Activated CD8-positive, alpha-beta T cell treated with anti-CD3 and anti-CD28 coated beads for 36 hours (primary cell): ENCODE measurements at places on chromosomes 2 and 18. TPM values are rescaled to one million over a fixed set of nuclear protein-coding genes. Genes with fewer than 3 reads are reported as not detected.
A peak's percentile ranks its signal among the peaks of the same experiment; 100 is the strongest.

- H3K36me3 ChIP-seq, result no peaks in the 10 kb centered on the region
- H3K4me1 ChIP-seq, result peaks cover 2% of the 10 kb centered on the region
- DNase-seq, result peak; percentile 27
- peaks cover 7% of the 10 kb centered on the region for H3K27me3 ChIP-seq
These were observed 344.8 kb downstream of the TGIF1 start for GRCh38 chr18:3794537-3795348.

POMC gene
- total RNA-seq, result 5.5 TPM

STARD6 gene
- total RNA-seq, result not detected

GRCh38 chr2:108986916-108987510 is 2.0 kb downstream of the EDAR start:
- H3K27me3 ChIP-seq, result no peaks in the 10 kb centered on the region
- peak overlapping the region; percentile 36 for H3K4me3 ChIP-seq
- H3K36me3 ChIP-seq, result no peaks in the 10 kb centered on the region
- H3K27ac ChIP-seq, result no peak overlapping the region
- peaks cover 41% of the 10 kb centered on the region for H3K4me1 ChIP-seq

HJURP gene
- 83.6 TPM for total RNA-seq

REG1B gene
- total RNA-seq, result not detected

- peaks cover 12% of the 10 kb centered on the region for H3K4me1 ChIP-seq
- H3K4me3 ChIP-seq, result no peak overlapping the region
- peaks cover 26% of the 10 kb centered on the region for H3K36me3 ChIP-seq
- no peaks in the 10 kb centered on the region for H3K27me3 ChIP-seq
These were observed 318.1 kb downstream of the NBAS start for GRCh38 chr2:15242936-15243461.

DNA sequence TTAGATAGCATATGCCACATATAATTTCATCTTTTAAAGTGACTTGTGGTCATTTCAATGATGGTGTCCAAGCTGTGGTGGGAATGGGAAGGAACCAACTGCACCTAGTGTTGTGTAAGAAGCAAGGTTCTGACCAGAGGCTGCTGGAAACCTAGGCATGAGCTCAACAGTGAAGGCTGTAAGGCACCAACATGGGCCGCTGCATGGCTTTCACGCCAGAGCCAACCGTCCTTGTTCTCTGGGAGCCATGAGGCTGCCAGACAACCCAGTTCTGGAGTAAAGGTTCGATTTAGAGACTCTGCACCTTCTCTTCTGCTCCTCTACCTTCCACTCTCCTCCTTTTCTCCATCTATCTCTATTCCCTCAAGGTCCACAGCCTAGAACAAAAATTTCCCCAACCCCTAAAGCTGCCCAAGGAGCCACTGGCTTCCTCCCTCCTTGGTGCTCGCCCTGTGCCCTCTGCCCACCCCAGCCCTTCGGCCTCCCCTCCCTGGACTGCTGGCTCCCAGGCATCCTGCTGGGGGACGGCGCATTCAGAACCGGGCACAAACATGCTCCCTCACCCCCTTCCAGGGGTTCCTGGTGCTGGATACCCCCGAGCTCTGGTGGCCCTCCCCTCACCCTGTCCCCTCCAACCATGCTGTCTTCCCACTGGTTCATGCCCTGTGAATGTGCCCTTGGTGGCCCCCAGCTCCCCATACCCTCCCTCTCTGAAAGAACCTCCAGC is 305.1 kb downstream of the CELF4 start:
- H3K27ac ChIP-seq, result no peak overlapping the region
- DNase-seq, result no peak
- no peak overlapping the region for H3K4me3 ChIP-seq
- H3K36me3 ChIP-seq, result no peaks in the 10 kb centered on the region
- peaks cover 14% of the 10 kb centered on the region for H3K27me3 ChIP-seq

- H3K27ac ChIP-seq, result no peak overlapping the region
- H3K4me3 ChIP-seq, result no peak overlapping the region
- DNase-seq, result no peak
- H3K36me3 ChIP-seq, result peaks cover 27% of the 10 kb centered on the region
These were observed 153.4 kb downstream of the UBR3 start for GRCh38 chr2:169980643-169981042.

GRCh38 chr2:3099145-3099859 is 278.3 kb downstream of the EIPR1 start:
- DNase-seq, result no peak
- H3K4me1 ChIP-seq, result no peaks in the 10 kb centered on the region
- H3K27me3 ChIP-seq, result peaks cover 18% of the 10 kb centered on the region
- no peak overlapping the region for H3K4me3 ChIP-seq
- H3K27ac ChIP-seq, result no peak overlapping the region

DNA sequence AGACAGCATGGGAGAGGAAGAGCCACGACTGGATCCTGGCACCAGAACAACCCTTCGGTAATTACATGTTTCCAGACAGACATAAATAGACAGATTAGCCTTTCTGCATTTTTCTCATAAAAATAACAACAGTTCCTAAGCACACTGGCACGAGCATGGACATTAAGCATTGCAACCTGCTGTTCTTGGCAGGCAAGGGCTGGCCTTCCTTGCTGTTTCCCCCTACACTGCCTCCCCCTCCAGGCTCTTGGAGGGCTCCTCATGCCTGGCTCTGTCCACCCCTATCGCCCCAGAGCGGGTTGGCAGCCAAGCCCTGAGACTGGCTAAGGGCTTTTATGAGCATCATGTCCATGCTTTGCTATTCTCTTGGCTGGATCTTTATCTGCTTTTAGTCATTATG is 89.6 kb downstream of the TTC32 start:
- H3K4me3 ChIP-seq, result no peak overlapping the region
- H3K27ac ChIP-seq, result no peak overlapping the region
- H3K27me3 ChIP-seq, result no peaks in the 10 kb centered on the region
- DNase-seq, result no peak
- no peaks in the 10 kb centered on the region for H3K36me3 ChIP-seq

DNA sequence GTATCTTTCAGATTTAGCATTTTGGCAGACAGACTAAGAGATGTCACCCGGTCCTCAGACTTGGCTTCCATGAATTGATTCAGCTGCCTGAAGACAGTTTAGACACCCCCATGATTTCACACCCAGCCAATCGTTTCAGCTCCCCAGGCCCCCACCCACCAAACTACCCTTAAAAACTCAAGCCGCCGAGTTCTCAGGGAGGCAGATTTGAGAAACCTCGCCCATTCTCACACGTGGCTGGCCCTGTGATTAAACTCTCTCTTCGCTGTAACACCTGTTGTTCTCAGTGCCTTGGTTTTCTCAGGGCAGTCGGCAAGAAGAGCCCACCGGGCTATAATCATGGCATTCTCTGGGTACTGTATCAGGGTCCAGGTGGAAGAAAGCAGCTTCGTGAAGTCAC is 35.2 kb downstream of the UXS1 start:
- H3K4me3 ChIP-seq, result peak overlapping the region; percentile 80
- peak overlapping the region; percentile 98 for H3K27ac ChIP-seq
- DNase-seq, result peak; percentile 57
- no peaks in the 10 kb centered on the region for H3K27me3 ChIP-seq
- peaks cover 76% of the 10 kb centered on the region for H3K36me3 ChIP-seq

DNA sequence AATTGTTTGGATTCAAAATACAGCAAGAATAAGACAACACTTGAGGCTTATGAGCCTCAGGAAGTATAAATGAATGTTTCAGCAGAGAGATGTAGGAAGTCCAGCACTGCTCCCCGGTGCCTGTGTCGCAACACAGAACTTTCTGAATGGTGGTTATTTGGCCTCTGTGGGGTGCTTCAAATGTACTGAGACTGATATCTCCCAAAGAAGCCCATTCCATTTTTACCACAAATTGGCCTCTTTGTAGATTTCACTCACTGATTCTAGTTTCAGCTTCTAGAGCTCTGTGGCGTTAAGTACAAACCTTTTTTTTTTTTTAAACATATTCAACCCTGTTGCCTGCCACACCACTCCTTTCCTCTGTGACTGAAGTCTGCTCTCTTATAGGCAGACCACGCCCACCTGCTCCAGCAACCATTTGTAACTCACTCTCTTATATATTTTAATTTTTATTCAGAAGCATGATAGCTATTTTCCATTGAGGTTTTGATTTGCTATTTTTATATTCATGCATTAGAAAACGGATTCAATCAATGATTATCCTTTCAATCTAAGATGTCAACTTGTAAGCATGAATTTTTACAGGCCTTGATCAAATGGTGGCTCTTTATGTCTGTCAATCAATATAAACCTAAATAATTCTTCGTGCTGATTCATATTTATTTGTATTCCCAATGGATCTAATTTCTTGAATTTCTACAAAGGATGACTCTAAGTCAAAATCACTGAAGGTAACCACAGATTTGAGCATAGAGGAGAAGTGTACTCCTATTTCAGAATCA is 277.1 kb upstream of the CCDC68 start:
- H3K27me3 ChIP-seq, result no peaks in the 10 kb centered on the region
- no peak for DNase-seq
- H3K27ac ChIP-seq, result no peak overlapping the region
- no peaks in the 10 kb centered on the region for H3K4me1 ChIP-seq
